Motor neuron (in vitro differentiated cells): ENCODE measurements at places on chromosomes 16 and 17. TPM values are rescaled to one million over a fixed set of nuclear protein-coding genes. Genes with fewer than 3 reads are reported as not detected.

DNA sequence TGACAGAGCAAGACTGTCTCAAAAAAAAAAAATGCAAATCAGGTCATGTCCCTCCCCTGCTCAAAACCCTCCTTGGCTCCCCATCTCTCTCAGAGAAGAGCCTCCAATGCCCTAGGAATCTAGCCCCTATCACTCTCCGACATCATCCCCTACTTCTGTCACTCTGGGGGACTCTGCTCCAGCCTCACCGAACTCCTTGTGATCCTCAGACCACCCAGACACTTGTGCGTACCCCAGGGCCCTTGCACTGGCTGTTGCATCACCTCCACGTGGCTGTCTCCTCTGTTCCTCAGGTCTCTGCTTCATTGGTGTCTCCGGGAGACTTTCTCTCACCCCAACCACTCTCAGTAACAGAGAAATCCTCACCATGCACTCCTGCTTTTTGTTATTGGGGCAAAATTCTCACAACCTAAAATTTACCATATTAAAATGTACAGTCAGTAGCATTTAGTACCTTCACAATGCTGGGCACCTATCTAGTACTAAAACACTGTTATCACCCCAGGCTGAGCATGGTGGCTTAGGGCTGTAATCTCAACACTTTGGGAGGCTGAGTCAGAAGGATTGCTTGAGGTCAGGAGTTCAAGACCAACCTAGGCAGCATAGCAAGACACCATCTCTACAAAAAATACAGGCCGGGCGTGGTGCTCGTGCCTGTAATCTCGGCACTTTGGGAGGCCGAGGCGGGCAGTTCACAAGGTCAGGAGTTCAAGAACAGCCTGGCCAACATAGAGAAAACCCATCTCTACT, 15.2 kb downstream of the PLA2G10 start:
- ATAC-seq = no peak

GRCh38 chr16:50679266-50679665, 1.8 kb downstream of the SNX20 start:
- no peak for ATAC-seq

- ATAC-seq = no peak
These were observed 46.4 kb downstream of the USP10 start for GRCh38 chr16:84746231-84746630.

DNA sequence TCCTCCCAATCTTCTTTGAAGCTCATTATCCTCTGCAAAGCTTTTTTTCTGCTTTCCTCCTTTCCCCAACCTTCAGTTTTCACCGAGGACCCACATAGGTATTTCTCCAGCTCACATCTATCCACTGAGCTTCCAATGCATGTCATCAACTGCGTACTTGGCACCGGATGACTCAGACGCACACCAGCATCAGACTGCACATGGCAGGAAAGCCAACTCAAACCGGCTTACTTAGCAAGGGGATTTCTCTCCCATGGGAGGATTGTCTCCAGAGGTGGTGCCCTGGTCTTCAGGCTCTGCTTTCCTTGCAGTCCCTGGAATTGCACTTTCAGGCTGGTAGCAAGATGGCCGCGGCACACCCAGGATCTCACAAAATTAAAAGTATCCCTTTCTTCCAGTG, 1.7 kb upstream of the AKTIP start:
- no peak for ATAC-seq

DNA sequence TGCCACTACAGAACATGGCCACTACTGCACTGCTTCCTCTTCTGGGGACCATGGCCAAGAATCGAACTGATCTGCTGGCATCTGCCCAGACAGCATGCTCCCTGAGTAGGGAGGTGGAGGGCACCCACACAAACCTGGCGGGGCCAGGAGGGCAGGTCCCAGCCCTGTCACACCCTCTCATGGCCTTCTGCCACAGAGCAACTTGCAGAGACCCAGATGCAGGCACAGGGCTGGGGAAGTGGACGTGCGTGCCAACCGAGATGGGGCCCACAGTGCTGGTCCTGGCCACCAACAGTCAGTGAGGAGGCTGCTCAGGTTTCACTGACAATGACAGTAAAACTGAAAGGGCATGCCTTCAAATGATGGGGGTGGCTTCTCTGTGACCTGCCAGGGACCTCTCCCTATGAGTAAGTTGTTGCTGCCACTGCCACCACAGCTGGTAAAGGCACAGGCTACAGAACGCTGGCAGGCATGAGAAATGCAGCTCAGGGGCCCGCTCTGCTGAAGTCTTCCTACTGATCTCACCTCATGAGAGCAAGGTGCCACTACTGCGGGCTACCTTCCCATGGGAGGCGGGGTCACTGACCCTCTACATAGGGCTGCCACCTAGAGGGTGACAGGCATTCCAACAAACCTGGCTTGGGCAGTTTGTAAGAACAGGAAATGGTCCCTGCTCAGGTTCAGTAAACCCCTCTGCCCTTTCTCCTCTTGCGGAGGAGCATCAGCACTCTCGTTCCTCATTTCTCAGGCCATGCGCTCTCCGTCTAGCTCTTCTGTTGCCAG, 15.5 kb downstream of the HIC1 start:
- ATAC-seq = no peak

DNA sequence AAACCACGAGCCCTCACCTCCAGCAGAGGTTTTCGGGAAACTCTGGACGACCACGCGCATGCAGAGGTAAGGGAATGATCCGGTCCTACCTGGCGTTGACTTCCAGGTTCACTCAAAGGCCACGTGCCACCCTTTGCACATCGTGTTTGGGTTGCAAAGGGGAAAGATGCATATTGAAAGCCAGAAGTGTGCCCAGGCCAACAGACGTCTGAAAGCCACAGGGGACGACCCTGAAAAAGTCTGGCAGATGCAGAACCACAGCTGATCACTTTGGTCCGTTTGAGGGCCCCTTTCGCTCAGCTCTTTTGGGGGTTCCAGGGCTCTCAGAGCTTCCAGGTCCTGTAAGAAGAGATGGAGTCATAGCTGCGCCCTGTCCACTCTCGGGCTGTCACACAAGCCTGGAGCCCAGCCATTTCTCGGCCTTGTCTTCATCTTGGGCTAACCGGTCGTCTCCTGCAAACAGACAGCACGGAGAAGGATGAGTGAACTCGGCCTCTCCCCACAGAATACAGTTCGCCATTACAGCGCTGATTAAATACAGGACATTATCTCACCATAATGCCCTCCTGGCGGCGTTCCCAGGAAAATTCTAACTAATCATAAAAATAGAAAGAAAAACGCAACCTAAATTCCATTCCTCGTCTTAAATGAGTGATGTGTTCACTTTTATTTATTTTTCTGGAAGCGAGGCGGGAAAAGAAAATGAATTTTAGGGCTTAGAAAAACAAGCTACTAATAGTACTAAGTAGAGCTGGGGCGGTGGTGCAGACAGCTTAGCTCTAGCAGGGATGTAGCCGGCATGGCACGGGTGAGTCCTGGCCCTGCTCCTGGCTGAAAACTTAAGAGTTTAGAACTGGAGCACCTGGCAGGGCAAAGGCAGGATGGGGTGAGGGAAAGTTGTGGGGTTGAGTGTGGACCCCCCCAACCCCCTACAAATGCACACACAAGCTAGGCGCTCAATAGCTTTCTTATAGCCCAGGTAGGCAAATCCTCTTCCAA, 45.5 kb upstream of the ZFHX3 start:
- no peak for ATAC-seq

GRCh38 chr16:81214745-81215166, 23.7 kb upstream of the BCO1 start:
- peak; percentile 75 for ATAC-seq

DNA sequence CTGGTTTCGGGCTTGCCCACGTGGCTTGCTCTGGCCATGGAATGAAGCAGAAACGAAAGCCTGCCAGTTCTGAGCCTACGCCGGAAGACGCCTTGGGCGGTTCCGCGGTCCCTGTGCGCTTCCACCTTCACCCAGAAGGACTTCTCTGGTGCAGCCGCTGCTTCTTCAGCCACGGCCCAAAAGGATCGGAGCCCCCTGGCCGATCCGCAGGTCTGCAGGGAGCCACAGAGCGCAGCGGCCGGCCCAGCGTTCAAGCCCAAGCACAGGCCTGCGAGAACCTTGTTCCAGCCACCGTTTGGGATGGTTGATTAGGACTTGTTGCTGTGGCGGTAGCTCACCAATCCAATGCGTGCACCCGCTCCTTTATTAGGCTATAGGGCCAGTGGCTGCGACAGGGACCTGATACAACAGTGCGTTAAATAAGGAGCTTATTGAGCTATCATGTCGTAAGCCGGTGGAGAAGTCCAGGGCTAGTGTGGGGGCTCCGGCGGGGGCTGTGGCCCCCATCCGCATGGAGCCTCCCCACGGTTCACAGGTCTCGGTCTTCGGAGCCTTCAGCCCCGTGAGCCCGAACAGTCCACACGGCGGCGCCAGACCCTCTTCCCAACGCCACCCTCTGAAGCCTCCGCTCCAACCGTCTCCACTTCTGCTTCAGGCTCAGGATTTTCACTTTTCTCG, 10.2 kb upstream of the MPP2 start:
- ATAC-seq = no peak

DNA sequence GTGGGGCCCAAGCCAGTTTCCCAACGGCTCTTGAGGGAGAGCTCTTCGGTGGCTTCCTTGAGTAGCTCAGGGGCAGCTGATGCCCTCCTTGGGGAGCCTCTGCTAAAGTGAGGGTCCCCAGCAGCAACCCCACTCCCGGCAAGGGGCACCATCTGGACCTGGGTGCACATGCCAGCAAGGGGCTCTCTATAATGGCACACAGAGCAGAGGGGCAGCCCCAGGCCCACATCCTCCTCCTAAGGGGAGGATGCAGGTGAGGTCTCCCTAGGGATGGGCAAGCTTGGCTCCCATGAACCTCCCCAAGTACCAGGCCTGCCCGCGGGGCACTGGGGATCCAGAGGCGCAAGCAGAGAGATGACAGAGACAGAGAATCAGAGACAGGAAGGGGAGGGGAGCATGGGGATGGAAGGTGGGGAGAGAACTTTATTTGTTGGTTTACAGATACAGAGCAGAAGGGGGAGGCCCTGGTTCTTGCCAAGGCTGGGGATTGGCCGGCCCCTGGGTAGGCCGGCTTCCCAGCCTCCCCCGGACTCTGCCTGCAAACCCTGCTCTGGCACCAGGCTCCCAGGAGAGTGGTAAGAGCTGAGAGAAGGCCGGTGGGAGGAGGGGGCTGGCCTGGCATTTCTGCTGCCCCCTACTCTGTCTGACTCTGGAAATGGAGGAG, 61.4 kb downstream of the SRCIN1 start:
- no peak for ATAC-seq

- ATAC-seq = no peak
These were observed 356.4 kb upstream of the GOT2 start for GRCh38 chr16:59090541-59090940.

DNA sequence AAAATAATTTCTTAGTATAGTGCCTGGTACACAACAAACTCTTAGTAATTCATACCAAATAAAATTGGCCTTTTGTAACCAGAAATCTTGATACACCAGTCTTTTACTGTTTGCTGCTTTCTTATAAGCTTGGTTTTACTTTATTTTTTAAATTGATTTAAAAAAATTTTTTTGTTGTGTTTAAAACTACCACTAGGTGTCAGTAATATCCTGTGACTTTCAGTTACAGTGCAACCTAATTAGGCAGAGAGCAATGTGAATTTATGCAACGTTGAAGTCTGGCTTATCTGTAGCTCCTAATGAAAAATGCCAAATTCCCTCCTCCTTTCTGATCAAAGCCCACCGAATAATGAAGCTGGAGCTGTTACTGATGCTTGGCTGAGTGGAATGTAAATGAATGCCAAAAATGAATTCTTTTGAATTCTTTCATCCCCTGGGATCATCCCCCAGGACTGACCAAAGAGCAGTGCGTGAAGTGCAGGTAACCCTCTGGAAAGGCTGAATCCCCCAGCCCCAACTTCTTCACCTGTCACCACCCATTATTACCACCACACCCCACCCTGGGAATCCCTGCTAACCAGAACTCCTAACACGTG, 3.8 kb downstream of the ERCC4 start:
- no peak for ATAC-seq

- no peak for ATAC-seq
These were observed 1.1 kb upstream of the ALOX12 start for GRCh38 chr17:6994666-6995256.

The KLHL10 gene
- total RNA-seq = 0.77 TPM in 1 of 2 replicates, not detected in the other

The MPP2 gene
- total RNA-seq = 24.4 and 26.9 TPM in 2 replicates

The NUPR1 gene
- total RNA-seq = 0.38 TPM in 2 replicates

The TRIM37 gene
- 31.9 and 36.8 TPM in 2 replicates for total RNA-seq

The RSKR gene
- total RNA-seq = 9.3 and 15.9 TPM in 2 replicates

The MEIOC gene
- total RNA-seq = 1.6 and 2.5 TPM in 2 replicates

The EME1 gene
- total RNA-seq = 9.2 and 9.8 TPM in 2 replicates
